ENCODE measurements at places on chromosomes 1 and 21.
A peak's percentile ranks its signal among the peaks of the same experiment; 100 is the strongest.

- DNase-seq: no peak
Observed at GRCh38 chr1:244337839-244338238, 113.9 kb downstream of the ADSS2 start.

DNA sequence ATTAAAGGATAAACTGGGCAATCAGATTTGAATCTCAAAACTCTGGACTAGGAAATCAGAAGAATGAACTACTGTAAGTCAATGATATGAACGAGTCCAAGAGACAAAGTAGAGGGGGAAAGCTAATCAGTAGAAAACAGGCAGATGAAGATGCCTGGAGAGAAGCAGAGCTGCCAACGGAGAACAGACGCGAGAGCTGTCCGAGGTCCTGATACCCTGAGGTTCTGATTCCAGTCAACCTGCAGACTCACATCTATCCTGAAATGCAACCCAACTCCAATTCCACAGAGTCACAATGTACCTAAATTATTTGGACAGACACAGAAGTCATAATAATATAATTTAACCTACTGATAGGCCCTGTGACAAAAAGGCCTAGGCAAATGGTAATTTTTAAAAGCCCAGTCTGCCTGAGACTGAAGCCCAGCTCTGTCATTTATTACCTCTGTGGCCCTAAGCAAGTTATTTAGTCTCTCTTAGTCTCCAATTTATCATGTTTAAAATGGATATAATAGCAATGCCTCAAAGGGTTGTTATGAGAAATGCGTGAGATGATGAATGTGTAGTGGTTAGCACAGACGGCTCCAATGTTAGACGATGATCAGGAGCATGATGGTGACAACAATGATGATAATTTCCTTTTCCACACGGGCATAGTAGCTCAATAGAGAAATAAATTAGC is 33.4 kb downstream of the RGS7 start:
- DNase-seq: peak; percentile 40

DNA sequence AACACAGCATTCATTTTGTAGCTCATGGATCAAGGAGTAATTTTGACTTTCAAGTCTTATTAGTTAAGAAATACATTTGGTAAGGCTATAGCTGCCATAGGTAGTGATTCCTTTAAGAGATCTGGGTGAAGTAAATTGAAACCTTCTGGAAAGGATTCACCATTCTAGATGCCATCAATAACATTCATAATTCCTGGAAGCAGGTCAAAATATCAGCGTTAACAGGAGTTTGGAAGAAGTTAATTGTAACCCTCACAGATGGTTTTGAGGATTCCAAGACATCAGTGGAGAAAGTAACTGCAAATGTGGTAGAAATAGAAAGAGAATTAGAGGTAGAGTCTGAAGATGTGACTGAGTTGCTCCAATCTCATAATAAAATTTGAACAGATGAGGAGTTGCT is 216.6 kb downstream of the GREM2 start:
- no peak for DNase-seq

DNA sequence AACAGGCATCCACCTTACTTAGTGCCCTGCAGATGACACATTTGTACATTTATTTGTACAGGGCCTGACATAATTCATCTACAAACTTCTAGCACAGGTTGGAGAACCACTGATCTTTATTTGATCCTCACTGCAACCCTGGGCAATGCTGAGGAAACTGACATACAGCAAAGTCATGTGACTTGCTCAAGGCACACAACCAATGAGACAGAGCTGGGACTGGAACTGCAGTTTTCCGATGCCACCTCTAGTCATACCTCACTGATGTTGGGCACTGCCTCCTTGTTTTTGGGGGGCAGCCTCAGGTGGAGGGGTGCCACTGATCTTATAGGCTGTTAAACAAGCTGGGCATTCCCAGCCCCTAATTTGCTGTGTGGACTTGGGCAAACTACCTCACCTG is 3.4 kb downstream of the PROK1 start:
- DNase-seq: no peak

DNA sequence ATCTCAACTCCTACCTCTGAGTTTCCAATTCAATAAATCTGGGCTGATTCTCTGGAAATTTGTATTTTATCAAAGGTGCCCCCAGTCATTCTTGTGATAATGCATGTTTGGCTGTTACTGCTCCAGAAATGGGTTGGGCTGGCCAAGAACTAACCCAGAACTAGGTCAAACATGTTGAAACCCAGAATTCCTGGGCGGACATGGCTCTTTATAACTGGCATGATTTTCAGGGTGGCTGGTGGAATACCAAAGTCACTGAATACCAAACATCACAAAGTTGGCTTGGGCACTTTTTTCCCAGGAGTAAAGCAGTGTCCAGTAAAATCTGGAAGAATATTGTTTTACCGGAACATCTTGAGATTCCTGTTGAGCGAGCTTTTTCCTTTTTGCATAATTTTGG is 89.4 kb upstream of the S1PR1 start:
- no peak for DNase-seq

- no peak for DNase-seq
Observed at GRCh38 chr1:9075022-9075421, 5.6 kb upstream of the SLC2A5 start.

- no peak for DNase-seq
Observed at GRCh38 chr1:74508449-74508848, 4.0 kb downstream of the LRRC53 start.

DNA sequence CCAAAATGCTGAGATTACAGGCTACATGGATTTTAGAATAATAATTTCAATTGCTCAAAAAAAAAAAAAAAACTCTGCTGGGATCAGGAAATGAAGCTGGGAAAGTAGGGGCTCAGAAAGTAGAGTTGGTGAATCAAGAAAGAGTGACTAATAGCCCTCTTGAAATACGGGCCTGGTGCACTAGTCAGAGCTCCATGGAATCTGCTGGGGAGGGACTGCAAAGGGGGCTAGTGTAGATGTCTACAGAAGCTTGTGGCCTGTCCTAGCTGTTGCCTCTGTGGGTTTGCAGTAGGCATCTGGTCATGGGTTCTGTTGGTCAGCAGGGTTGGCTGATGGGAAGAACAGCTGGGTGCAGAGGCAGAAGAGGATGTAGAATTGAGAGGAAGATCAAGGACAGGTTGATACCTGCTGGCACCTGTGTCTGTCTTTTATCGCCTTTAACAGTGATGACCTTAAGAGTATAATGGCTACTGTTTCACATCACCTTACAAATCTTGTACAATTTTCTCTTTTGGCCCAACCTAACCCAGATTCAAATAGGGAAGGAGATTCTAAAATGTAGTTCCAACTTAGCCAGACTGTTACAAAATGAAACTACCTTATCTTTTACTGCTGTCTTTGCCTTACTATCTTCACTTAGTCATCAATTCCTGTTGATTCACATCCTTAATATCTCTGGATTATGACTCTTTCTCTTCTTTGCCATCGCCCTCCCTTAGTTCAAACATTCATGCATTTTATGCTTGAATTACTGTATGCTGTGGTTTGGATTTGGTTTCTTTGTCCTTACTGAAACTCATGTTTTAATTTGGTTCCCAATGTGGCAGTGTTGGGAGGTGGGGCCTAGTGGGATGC is 126.2 kb downstream of the GIPC2 start:
- DNase-seq: no peak

- no peak for DNase-seq
Observed at GRCh38 chr1:169133801-169134502, 27.5 kb downstream of the ATP1B1 start.

- no peak for DNase-seq
Observed at GRCh38 chr1:151158326-151158725, 1.9 kb downstream of the TNFAIP8L2 start.

- no peak for DNase-seq
Observed at GRCh38 chr1:198880818-198881597, 242.2 kb downstream of the PTPRC start.

DNA sequence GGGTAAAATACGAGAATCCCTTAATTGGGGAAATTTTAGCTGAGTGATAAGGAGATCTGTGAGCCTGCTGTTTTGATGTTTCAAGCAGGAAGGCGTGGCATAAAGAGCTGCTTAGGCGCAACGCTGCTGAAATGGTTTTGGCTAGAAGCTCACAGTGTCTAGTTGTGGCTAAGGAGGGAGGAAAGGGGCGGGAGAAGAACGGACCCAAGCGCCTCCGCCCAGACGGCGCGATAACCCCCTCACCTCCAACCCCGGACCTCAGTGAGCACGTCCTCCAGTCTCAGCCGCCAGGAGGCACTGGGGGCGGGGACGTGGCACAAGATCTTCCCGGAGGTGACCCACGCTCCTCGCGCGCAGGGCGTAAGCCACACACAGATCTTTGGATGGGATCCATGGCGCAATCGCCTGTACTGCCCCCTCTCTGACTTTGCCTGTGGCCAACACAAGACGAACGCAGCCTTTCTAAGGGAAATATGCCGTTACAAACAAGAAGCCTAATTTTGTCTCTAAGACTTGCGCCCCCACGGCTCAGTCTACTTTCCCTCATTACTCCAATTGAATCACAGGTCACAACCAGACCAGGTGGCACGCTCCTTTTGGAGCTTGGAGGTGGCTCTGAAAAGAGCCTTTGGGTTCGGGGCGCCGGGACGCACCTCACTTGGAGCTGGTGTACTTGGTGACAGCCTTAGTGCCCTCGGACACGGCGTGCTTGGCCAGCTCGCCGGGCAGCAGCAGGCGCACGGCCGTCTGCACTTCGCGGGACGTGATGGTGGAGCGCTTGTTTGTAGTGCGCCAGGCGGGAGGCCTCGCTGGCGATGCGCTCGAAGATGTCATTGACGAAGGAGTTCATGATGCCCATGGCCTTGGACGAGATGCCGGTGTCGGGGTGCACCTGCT is 23.4 kb upstream of the RNF187 start:
- DNase-seq: peak; percentile 84

- no peak for DNase-seq
Observed at GRCh38 chr1:30405631-30406212, 317.7 kb downstream of the MATN1 start.

GRCh38 chr1:30755746-30756145 is 1.8 kb downstream of the LAPTM5 start:
- DNase-seq: no peak

GRCh38 chr1:57254022-57254421 is 169.8 kb downstream of the DAB1 start:
- DNase-seq: no peak

- DNase-seq: no peak
Observed at GRCh38 chr1:65443647-65444046, 23.2 kb downstream of the LEPR start.

- peak; percentile 45 for DNase-seq
Observed at GRCh38 chr1:207822602-207823451, 71.0 kb downstream of the CD46 start.

GRCh38 chr1:222233444-222234158 is 314.3 kb downstream of the HHIPL2 start:
- DNase-seq: no peak

DNA sequence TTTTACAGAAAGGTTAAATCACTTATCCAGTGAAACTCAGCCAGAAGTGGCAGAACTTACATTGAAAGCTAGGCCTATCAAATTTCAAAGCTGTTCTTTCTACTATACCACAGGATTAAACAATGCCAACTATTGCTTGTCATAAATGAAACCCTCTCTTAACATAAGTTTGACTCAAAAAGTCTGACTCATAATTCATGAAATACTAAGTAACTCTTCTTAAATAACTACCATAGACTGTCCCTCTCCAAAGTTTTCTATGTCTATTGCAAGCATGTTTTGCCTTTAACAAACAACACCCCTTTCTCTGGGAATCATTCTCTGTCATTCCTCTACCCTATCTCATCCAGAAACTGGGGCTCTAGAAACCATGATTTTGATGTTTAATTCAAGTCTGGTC is 109.5 kb upstream of the UBE2U start:
- no peak for DNase-seq

GRCh38 chr1:232238009-232238408 is 391.9 kb downstream of the SIPA1L2 start:
- DNase-seq: no peak

DNA sequence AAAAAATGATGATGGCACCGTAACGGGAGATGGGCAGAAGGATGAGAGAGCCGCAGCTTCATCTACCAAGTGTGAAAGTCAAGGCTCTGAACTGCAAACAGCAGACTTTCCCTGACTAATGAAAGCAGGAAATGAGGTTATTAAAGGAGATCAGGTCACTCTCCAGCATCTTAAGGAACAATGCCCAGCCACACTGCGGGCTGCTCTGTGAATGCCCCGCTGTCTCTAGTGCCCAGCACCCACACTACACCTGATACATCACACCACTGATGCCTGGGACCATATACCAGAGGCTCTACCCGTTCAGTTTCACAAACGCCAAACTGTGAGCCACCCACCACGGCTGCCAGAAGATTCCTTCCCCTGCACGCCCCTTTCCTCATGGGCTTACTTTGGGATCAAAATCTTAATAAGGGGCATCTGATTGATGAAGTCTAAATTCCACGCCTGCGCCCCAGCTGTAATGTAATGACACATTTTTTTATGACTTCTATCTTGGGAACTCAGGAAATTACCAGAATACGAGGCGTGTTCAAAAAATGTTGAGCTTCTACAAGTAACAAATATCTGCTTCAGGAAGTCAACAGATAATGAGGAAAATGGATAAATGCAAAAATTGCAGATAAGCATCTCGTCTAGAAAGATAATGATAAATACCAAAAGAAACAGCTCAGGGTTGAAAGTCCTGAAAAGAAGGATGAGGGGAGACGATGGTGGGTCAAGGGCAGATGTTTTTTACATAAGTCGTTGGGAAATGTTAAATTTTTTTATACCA is 72.0 kb downstream of the MIS18A start:
- no peak for DNase-seq

GRCh38 chr1:205662135-205662738 is 18.1 kb downstream of the SLC45A3 start:
- DNase-seq: no peak

- DNase-seq: no peak
Observed at GRCh38 chr1:3013371-3014049, 7.8 kb upstream of the ACTRT2 start.

DNA sequence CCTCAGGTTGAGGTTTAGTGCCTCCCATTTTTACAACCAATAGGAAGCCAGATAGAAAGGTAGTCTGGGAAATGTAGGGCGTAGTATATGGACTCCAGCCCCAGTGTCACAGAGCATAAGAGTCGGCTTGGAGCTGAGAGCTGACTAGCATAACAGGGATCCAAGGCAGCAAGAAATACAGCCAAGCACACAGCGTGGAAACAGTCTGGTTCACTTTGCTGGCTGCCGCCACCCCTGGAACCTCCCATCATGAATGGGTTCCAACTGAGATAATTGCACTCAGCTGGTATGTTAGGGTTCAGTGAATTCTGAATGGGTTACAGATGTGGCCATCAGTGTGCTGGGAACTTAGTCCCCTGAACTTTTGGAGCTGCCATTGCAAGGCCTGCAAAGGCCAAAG is 76.7 kb upstream of the GPR88 start:
- no peak for DNase-seq
